HT1080 (cell line): ENCODE measurements at places on chromosomes 7 and 10. TPM values are rescaled to one million over a fixed set of nuclear protein-coding genes. Genes with fewer than 3 reads are reported as not detected.

Gene LRRC17
- total RNA-seq: 17.0 and 20.8 TPM in 2 replicates

Gene LIPM
- not detected in 2 replicates for total RNA-seq

Gene AUTS2
- total RNA-seq: 2.8 and 4.6 TPM in 2 replicates

Gene ZNF365
- total RNA-seq: 8.2 and 8.8 TPM in 2 replicates

Gene C7orf57
- 1.2 TPM in 1 of 2 replicates, not detected in the other for total RNA-seq

Gene NPSR1
- total RNA-seq: not detected in 2 replicates

Gene IFIT3
- 5.4 and 5.9 TPM in 2 replicates for total RNA-seq

Gene VGF
- 29.8 and 45.2 TPM in 2 replicates for total RNA-seq

Gene PDZD7
- 0.80 and 1.6 TPM in 2 replicates for total RNA-seq

Gene NAT16
- not detected in 2 replicates for total RNA-seq

Gene MRLN
- total RNA-seq: 0.43 TPM in 1 of 2 replicates, not detected in the other

Gene TMEM176A
- not detected in 2 replicates for total RNA-seq

Gene LRRC4
- not detected in 2 replicates for total RNA-seq

Gene TAF5
- total RNA-seq: 13.5 and 15.7 TPM in 2 replicates

Gene WNT2
- not detected in 2 replicates for total RNA-seq

Gene NODAL
- 0.37 TPM in 1 of 2 replicates, not detected in the other for total RNA-seq

Gene EIF3B
- total RNA-seq: 248 and 258 TPM in 2 replicates

Gene KIAA1549
- 2.4 and 4.1 TPM in 2 replicates for total RNA-seq

Gene CNPY1
- total RNA-seq: not detected in 2 replicates

Gene SCART1
- total RNA-seq: 0.80 and 1.3 TPM in 2 replicates

Gene CPXM2
- 0.08 TPM in 1 of 2 replicates, not detected in the other for total RNA-seq

Gene OGDH
- total RNA-seq: 41.8 and 41.9 TPM in 2 replicates

Gene VAX1
- total RNA-seq: not detected in 2 replicates

Gene VWA2
- not detected in 2 replicates for total RNA-seq

Gene MYL7
- not detected in 2 replicates for total RNA-seq

Gene RNLS
- total RNA-seq: 0.21 TPM in 1 of 2 replicates, not detected in the other

Gene FAM25G
- total RNA-seq: not detected in 2 replicates

Gene NUB1
- 57.7 and 59.7 TPM in 2 replicates for total RNA-seq

Gene SMKR1
- total RNA-seq: 0.40 TPM in 2 replicates

Gene SOSTDC1
- not detected in 2 replicates for total RNA-seq

Gene AKR1E2
- total RNA-seq: not detected in 2 replicates

Gene AKR1C8
- total RNA-seq: not detected in 2 replicates

Gene NRG3
- not detected in 2 replicates for total RNA-seq

Gene PNLIPRP3
- total RNA-seq: 0.05 and 0.13 TPM in 2 replicates

Gene GIMAP5
- 0.97 and 1.2 TPM in 2 replicates for total RNA-seq

Gene ARHGEF5
- 1.0 and 2.5 TPM in 2 replicates for total RNA-seq

Gene STN1
- total RNA-seq: 31.5 and 35.9 TPM in 2 replicates

Gene PAPOLB
- total RNA-seq: not detected in 2 replicates
